ENCODE measurements at places on chromosomes 3 and 15.
A peak's percentile ranks its signal among the peaks of the same experiment; 100 is the strongest.

- no peak for DNase-seq
Observed at GRCh38 chr15:33580526-33580925, 269.8 kb downstream of the RYR3 start.

GRCh38 chr3:40097131-40098117, 212.1 kb upstream of the EIF1B start:
- DNase-seq, result no peak

DNA sequence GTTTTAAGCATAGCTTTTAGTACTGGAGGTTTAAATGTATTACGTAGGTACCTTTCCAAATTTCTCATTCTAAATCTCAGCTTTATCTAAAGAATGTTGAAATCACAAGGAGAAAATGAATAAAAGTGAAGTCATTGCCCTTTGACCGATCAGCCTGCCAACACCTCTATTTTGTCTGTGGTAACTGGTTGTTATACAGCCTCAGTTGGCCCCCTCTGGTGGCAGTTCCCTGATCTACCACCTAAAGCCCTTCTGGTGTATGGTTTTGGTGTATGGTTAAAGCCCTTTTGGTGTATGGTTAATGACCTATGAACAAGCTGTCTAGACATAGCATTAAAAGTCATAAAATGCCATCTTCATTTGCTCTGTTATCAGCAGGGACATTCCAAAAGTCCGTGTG, 378.2 kb upstream of the AZI2 start:
- DNase-seq, result peak; percentile 62

DNA sequence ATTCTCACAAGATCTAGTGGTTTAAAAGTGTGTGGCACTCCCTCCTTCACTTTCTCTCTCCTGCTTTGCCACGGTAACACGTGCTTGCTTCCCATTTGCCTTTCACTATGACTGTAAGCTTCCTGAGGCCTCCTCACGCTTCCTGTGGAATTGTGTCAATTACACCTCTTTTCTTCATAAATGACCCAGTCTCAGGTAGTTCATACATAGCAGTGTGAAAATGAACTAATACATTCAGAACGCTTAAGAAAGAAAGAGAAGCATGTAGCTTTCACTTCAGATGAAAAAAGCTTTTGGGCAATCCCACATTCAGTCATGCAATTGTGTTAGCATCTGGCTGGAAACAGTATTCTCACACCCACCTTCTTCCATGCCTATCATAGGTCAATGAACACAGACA, 24.4 kb downstream of the P3H2 start:
- no peak for DNase-seq

DNA sequence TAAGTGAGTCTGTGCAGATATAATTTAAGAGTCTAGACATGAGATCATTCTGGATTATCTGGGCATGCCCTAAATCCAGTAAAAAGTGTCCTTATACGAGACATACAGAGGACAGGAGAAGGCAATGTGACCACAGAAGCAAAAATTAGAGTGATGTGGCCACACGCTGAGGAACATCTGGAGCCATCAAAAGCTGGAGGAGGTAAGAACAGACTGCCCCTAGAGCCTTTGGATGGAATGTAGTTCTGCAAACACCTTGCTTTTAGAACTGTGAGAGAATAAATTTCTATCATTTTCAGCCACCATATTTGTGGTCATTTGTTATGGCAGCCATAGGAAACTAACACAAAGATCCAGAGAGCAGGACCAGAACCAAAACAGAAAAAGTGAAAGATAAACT, 41.0 kb downstream of the CD200 start:
- DNase-seq, result no peak

DNA sequence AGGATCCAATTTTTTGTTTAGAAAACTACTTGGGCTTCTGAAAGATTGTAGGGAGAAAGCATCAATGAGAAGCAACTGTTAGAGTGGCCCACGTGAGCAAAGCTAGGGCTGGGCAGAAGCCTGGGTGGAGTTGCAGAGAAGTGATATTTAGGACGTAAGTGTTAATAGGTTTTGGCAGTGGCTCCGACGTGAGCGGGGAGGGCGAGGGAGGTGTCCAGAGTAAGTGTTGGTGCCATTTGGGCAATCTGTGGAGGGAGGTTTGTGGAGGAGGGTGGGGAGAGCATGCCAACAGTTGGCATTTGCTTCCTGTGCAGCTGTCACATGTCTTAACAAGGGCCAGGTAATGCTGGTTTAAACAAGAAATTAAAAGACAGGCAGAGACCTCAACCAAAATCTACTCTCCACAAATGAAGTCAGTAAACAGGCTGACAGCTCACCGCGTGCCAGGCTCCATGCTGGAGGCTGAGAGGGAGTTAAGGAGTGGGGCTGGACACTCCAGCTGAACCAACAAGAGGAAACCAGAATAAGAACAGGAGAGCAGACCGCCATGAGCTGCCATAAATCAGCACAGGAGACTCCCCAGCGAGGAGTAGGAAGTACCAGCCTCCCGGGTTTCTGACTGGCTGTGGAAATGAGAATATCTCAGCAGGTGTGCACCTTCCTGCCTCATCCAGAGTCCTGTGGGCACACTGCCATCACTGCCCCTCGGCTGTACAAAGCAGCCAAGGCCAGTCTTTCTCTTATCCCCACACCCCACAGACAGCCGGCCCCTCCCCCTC, 232.6 kb downstream of the ABHD5 start:
- no peak for DNase-seq

GRCh38 chr3:40645883-40646282, 121.1 kb downstream of the ZNF621 start:
- no peak for DNase-seq
